Stimulated activated CD8-positive, alpha-beta memory T cell treated with anti-CD3 and anti-CD28 coated beads, Interleukin-15, amount 100 ng/mL, for 4 hours (primary cell): ENCODE measurements at places on chromosomes 3 and 15.

DNA sequence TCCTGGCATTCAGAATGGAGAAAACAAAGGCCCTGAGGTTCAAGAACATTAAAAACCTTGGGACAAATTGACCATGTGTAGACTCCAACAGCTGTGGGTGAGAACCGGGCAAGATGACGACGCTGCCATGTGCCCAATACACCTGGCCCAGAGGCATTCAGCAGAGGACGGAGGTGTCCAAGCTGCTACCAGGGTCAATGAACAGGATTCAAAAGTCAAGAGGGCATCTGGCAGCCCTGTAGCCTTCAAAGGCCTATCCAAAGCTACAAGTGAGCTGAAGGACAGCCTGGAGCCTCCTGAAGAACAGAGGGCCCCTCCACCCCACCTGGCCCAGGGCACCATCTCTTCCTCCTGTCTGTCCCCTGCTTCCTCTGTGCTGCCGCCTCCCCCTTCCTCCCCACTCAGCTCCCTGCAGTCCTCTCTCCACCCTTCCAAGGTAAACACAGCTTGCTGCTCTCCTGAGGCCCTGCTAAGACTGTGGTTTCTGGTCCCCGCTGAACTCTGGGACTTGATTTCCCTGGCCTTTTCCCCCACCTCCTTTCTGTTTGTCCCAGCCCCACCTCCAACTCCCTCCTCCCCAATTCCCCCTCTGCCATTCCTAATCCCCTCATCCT, 57.5 kb downstream of the HMCES start:
- no peak for DNase-seq

DNA sequence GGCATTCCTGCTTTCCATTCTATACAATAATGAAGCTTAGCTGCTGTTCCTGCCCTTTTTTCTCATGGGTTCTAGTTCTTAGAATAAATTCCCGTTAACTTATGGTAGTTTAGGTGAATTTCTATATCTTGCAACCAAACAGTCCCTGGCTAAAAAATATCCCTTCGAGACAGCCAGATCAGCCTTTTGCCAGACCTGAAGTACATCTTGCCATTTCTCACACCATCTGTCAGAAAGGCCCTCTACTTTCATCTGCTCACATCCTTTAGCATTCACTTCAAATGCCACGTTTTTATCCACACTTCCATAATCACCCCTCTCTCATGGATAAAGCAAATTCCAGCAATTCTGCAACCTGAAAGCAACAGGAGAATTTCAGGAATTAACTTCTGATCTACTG, 145.4 kb downstream of the GAP43 start:
- DNase-seq: no peak

DNA sequence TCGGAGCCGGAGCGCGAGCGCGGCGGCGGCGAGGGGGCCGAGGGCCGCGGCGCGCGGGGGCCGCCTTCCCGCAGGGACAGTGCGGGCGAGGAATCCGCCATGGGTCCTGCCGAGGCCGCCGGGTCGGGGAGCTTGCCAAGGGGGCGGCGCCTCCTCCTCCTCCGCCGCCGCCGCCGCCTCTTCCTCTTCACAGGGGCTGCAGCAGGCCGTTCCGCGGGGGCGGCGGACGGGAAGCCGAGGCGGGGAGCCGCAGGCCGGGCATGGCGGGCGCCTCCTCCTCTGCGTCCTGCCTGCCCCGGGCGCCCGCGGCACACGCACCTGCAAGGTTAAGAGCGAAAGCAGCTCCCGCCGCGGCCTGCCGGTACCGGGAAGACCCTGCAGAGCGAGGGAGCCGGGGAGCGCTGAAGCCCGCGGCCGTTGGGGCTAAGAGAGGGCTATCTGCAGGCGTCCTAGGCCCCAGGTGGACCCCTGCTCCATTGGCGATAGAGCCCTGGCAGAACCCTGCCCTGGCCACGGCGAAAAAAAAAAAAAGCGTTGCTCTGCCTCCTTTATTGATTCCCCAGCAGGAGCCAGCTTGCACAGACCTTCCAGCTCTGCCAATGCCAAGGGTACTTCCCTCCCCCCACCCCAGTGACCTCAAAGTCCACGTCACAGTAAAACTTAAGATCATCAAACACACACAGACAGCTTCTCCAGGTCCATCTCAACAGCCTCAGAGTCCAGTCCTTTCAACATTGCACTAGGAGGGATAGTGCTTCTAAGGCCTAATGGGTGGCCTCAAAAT, at the start of gene LYSMD2:
Gene LYSMD2, minus strand, starts transcription at position 134 of the 784 bp plus-strand sequence. Its CDS starts 33 bp downstream, at position 101.
- peak; percentile 64 for DNase-seq

- no peak for DNase-seq
Measured at GRCh38 chr15:62809115-62809967, 233.2 kb upstream of the TPM1 start.

DNA sequence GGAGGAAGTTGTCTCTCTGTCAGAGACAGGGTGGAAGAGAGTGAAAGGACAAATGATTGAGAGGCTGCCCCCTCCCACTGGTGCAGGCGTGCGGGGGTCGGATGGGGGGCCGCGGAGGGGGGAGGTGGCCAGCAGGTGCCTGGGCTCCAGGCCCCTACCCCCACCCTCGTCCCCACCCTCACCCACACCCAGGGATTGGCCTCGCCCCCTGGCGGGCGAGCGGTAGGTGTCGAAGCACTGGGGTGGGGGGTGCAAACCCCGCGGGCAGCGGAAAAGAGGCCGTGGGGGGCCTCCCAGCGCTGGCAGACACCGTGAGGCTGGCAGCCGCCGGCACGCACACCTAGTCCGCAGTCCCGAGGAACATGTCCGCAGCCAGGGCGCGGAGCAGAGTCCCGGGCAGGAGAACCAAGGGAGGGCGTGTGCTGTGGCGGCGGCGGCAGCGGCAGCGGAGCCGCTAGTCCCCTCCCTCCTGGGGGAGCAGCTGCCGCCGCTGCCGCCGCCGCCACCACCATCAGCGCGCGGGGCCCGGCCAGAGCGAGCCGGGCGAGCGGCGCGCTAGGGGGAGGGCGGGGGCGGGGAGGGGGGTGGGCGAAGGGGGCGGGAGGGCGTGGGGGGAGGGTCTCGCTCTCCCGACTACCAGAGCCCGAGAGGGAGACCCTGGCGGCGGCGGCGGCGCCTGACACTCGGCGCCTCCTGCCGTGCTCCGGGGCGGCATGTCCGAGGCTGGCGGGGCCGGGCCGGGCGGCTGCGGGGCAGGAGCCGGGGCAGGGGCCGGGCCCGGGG, at the start of gene KAT2B:
Gene KAT2B, plus strand, starts transcription at position 682 of the 783 bp plus-strand sequence. Its CDS starts 32 bp downstream, at position 714.
- peak; percentile 67 for DNase-seq

DNA sequence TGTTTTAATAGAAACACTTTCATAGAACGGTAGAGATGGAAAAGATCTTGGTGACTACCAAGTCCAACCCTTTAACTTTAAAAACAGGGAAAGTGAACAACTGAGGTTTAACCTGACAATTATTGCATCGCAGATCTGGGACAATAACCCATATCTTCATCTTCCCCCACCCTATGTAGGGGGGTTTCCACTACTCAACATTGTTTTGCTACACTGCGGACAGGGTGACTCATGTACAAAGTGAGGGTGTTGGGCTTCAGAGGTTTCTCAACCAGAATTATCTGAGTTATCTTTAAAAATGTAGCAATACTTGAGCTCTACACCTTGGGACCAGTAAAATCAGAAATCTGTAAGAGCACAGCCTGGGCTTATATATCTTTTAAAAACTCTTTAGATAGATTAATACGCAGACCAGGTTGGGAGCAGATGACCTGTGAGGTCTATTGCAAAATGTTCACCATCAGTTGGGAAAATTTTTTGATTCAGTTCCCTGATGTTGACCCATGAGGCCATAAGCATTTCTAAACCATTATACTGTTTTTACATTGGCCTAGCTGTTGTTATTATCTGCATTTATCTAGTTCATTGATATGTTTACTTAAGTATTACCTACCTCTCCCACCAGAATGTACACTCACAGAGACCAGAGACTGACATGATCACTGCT, 103.6 kb upstream of the ICE2 start:
- no peak for DNase-seq

DNA sequence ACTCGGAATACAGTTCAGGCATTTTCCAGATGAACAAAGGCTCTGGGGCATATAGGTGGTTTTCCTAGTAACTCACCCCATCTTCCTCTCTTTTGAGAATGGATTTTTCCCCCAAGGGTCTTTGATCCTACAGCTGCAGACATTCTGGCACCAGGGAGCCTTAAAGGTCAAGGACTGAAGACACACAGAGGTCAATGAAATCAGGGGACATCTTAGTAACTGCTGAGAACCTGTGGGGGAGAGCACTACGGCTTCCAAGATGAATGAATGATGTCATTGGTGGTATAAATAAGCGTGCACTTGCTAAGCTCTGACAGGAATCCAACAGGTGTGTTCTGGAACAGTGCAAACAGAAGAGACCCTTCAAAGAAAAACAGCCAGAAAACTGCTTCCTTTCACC, 36.3 kb downstream of the TMEM212 start:
- no peak for DNase-seq

- no peak for DNase-seq
Measured at GRCh38 chr3:8550611-8551010, 49.0 kb downstream of the LMCD1 start.

DNA sequence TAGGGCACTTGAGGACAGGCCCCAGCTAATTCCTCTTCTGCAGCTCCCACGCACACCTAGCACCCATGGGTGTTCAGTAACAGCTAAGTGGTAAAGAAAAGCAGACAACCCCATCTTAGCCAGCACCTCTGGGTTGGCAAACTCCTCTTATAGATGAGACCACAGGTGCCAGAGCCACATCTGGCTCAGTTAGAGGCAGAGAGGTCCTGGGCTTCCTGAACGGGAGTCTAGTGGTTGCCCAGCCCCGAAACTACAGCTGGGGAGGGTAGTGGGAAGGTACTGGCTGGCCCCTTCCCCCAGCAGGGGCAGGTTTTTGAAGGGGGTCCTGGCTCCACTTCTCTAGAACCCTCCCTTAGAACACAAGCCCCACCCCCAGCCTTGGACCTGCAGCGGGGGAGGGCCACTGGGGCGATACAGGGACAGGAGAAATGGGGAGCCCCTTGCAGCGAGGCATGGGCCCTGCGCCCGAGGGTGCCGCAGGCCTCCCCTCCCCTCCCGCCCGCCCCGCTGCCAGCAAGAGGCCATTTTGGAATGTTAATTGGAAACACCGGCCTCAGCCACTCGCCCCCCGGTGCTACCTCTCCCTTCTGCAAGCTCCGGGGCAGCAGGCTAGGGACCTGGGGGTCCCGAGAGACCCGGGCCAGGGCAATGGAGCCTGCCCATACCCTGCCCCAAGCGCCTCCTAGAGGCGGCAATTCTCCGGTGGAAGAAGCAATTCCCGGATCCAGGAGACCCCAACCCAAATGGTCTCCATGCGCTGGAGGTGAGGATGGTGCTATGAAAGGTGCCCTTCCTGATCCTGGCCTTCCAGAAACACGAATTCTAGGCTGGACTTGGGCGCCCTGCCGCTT, 1.5 kb downstream of the DUSP7 start:
- no peak for DNase-seq

- no peak for DNase-seq
Measured at GRCh38 chr3:168540726-168541125, 445.0 kb upstream of the GOLIM4 start.

DNA sequence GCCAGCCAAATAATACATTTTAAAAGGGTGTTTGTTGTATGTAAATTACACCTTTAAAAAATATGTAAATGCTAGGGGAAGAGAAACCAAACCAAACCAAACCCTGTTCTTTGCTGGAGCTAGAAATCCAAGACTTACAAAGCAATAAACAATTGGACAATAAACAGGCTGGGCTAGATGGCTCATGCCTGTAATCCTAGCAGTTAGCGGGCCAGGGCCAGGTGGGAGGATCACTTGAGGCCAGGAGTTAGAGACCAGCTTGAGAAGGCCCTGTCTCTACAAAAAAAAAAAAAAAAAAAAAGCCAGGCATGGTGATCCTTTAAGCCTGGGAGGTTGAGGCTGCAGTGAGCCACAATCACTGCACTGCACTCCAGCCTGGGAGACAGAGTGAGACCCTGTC, 12.5 kb downstream of the STOML1 start:
- DNase-seq: no peak

DNA sequence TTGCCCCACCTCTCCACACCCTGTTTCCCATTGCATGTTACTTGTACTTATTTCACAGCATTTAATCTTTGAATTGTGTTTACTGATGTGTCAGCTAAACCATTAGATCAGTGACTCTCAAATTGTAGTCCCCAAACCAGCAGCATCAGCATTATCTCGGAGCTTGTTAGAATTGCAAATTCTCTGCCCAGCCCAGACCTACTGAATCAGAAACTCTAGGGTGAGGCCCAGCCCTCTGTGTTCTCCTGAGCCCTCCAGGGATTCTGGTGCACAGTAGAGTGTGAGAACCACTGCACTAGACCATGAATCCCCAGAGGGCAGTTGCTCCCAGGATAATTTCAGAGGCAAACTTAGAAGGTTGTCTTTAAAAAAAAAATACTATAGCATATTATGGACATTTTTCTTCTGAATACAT, 13.0 kb downstream of the PLD1 start:
- no peak for DNase-seq

DNA sequence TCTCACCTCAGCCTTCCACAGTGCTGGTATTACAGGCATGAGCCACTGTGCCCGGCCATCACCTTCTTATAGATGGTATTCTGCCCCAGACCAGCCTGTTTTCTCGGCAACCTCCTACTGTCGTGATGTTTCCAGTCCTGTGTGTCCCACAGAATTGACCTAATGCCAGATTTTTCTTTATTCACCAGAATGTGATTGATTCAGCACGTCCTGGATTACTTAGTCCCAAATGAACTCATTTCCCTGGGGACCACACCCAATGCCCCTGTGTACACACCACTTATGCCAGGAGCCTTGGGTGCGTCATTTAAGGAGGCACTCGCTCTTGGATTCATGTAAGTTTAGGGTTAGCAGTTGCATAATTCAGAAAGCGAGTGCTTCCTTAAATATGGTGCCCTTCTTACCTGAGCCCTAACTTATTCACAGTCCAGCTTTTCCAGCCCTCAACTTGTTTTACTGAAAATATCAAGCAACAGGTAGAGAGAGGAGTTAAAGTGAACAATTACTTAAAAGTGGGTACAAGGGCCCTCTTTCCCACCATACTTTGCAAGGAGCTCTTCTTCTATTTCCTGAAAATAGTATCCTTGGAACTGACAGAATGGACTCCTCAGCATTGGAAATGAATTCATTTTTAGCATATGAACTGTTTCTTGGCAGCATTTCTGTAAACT, 64.6 kb upstream of the UBE2E1 start:
- DNase-seq: no peak

- DNase-seq: no peak
Measured at GRCh38 chr3:45606991-45607712, 12.6 kb downstream of the LIMD1 start.

DNA sequence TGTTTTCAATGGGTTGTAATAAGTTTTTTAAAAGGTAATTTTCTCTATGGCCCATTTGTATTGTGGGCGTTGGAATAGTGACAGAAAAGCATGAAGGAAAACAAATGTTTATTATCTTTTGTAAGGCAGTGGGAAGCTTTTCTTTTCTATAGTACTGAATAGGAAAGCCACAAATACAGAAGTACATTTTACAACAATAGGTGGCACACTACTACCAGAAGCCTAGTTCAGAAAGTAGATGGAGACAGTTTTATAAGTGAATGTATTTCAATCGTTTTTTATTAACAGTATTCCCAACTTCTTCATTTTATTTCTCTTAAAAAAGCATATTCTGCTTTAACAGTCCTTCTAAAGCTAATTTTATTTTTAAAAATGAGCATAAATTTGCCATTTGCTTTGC, 296.7 kb downstream of the PTPRG start:
- DNase-seq: no peak

- no peak for DNase-seq
Measured at GRCh38 chr3:43379343-43379742, 93.0 kb downstream of the SNRK start.

GRCh38 chr15:34651997-34652725, 68.7 kb upstream of the GOLGA8B start:
- DNase-seq: no peak

GRCh38 chr3:48678056-48678455, 7.7 kb downstream of the NCKIPSD start:
- no peak for DNase-seq
